ENCODE measurements at places on chromosomes 13 and 19.

DNA sequence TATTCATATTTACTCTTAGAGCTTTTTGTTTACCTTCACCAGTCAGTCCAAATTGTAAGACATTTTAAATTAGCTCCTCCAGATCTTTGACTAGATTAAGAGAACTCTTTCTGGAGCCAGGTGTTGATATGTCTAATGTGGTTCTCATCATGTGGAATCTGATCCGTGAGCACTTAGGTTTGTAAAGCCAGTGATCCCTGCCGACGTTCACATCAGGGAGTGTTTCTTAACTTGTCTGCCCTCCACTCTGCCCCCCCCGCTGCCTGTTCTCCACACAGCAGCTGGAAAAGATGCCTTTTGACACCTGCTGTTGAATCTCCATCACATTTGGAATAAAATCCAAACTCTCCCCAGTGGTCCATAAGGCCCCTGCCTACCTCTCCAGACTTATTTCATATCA lies 17.7 kb downstream of the METTL21C start:
- no peaks in the 10 kb centered on the region for H3K27me3 ChIP-seq
- peaks cover 13% of the 10 kb centered on the region for H3K36me3 ChIP-seq
- H3K4me3 ChIP-seq = no peak overlapping the region
- DNase-seq = no peak
- H3K27ac ChIP-seq = no peak overlapping the region

DNA sequence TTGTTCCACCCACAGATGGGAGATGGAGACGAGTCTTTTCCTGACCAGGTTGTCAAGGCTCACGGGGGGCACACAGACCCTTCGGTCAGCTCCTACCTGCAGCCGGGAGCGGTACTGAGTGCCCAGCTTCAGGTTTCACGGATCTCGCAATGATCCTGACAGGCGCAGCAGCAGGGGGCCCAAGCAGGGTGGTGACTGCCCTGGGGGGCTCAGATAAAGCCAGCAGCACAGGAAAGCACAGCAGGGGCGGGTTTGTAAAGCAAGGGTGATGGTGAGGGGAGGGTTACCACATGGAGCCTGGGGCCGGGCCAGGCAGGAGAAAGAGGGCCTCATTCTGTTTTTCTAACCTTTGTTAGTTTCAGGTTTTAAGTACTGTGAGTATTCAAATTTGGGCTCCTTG lies 41.7 kb upstream of the ATP11A start:
- DNase-seq = no peak
- no peak overlapping the region for H3K4me3 ChIP-seq
- H3K36me3 ChIP-seq = no peaks in the 10 kb centered on the region

DNA sequence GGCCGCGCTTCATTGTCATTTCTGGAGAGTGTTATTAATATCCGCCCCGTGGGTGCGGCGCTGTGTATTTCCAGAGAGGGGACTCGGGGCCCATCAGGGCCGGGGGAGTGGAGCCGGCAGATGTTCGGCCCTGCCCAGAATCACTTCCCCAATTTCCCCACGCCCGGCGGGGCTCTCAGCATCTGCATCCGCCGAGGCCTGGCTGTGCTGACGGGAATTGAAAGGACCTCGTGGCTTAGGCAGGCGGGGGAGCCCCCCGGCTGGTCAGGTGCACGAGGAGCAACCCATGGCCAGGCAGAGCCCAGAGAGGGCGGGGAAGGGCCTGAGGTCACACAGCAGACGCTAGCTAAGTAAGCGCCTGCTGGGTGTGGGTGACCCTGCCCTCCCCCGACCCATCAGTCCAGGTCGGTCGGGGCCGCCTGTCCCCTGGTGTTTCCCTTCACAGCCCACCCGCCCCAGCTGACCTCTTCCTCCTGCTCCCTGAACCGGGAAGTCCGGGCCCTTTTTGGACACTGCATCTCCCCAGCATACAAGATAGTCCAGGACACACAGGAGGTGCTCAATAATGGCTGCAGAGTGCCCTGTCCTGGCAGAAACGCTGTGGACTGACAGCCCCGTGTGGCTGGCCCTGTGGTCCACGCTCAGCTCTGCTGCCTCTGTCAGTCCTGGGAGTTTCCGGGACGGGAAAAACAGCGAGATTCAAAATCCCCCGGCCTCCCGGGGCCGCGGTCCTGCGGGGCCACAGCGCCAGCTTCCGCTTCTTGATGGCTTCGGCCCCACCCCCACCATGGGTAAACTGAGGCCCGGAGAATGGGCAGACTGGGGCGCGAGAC lies 22.1 kb downstream of the ARID3A start:
- H3K4me1 ChIP-seq = no peaks in the 10 kb centered on the region
- H3K27me3 ChIP-seq = no peaks in the 10 kb centered on the region
- no peak overlapping the region for H3K27ac ChIP-seq
- DNase-seq = peak; percentile 81
- no peak overlapping the region for H3K4me3 ChIP-seq

- peak within 1 kb of the TSS; percentile 87 for H3K27ac ChIP-seq
- peak within 1 kb of the TSS; percentile 95 for H3K4me3 ChIP-seq
- no peaks in the 10 kb centered on the region for H3K27me3 ChIP-seq
Measured at GRCh38 chr19:50025794-50026549, at the start of gene ZNF473. Gene ZNF473 (plus strand): TSS chr19:50026005. CDS start chr19:50031083, 5,078 bp downstream.

- H3K36me3 ChIP-seq = no peaks in the 10 kb centered on the region
- H3K27ac ChIP-seq = no peak overlapping the region
- no peaks in the 10 kb centered on the region for H3K27me3 ChIP-seq
- no peak overlapping the region for H3K4me3 ChIP-seq
- H3K4me1 ChIP-seq = no peaks in the 10 kb centered on the region
Measured at GRCh38 chr13:98606296-98606695, 29.4 kb upstream of the STK24 start.

DNA sequence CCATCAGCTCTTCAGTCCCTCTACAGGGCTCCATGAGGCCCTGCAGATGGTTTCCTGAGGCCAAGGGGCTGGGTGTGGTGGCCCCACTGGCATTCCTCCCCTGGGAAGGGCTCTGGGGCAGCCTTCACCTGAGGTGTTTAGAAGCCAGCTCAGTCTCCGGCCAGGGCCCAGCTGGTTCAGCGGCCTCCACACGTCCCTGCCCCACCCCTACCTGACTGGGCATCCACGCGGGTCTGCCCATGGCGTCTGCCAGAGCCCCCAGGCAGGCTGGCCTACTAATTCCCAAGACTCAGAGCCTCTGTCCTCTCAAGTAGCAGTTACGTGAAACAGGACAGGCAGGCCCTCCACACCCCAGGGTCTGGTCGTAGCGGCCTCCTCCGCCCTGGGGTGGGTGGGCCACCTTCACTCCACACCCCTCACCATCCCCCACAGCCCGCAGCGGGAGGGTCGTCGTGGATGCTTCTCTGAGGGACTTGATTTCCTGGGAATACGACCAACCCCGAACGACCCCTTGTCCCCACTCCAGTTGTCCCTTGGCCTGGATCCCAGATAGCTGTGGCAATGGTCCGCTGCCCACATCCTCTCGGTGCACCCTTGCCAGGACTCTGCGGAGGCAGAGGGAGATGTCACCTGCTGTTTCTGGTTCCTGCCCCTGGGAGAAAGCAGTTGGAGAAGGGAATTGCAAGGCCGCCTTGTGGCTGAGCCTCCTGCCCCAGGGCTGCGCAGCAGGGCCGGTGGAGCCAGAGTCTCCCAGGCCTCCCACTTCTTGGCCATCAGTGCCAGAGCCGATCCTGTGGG lies 24.3 kb downstream of the CAPN12 start:
- no peak overlapping the region for H3K4me3 ChIP-seq
- H3K4me1 ChIP-seq = peaks cover 4% of the 10 kb centered on the region
- H3K27ac ChIP-seq = peak overlapping the region; percentile 76

GRCh38 chr19:33875071-33875470 lies 78.4 kb downstream of the KCTD15 start:
- no peaks in the 10 kb centered on the region for H3K36me3 ChIP-seq
- no peak overlapping the region for H3K27ac ChIP-seq
- H3K4me3 ChIP-seq = no peak overlapping the region
- H3K4me1 ChIP-seq = no peaks in the 10 kb centered on the region

GRCh38 chr13:44879452-44880058 lies 109.7 kb downstream of the NUFIP1 start:
- H3K4me3 ChIP-seq = no peak overlapping the region
- no peaks in the 10 kb centered on the region for H3K36me3 ChIP-seq
- H3K4me1 ChIP-seq = no peaks in the 10 kb centered on the region
- H3K27ac ChIP-seq = no peak overlapping the region

- no peaks in the 10 kb centered on the region for H3K27me3 ChIP-seq
- H3K36me3 ChIP-seq = no peaks in the 10 kb centered on the region
- H3K4me1 ChIP-seq = no peaks in the 10 kb centered on the region
- H3K4me3 ChIP-seq = no peak overlapping the region
- DNase-seq = no peak
- no peak overlapping the region for H3K27ac ChIP-seq
Measured at GRCh38 chr19:49282184-49282583, 42.8 kb downstream of the SLC6A16 start.

GRCh38 chr13:44271473-44271872 lies 102.2 kb upstream of the SERP2 start:
- H3K27me3 ChIP-seq = no peaks in the 10 kb centered on the region
- H3K27ac ChIP-seq = peak overlapping the region; percentile 92
- DNase-seq = no peak
- peaks cover 9% of the 10 kb centered on the region for H3K4me1 ChIP-seq
- H3K4me3 ChIP-seq = no peak overlapping the region

GRCh38 chr19:17037966-17038500 lies 11.4 kb upstream of the CPAMD8 start:
- no peaks in the 10 kb centered on the region for H3K27me3 ChIP-seq
- H3K4me1 ChIP-seq = no peaks in the 10 kb centered on the region
- no peak for DNase-seq
- no peak overlapping the region for H3K4me3 ChIP-seq
- no peaks in the 10 kb centered on the region for H3K36me3 ChIP-seq

- peak overlapping the region; percentile 99 for H3K27ac ChIP-seq
- peak overlapping the region; percentile 46 for H3K4me3 ChIP-seq
- DNase-seq = peak; percentile 96
- peaks cover 88% of the 10 kb centered on the region for H3K4me1 ChIP-seq
Measured at GRCh38 chr19:15248648-15249527, 16.6 kb upstream of the EPHX3 start.

- H3K36me3 ChIP-seq = no peaks in the 10 kb centered on the region
- H3K27ac ChIP-seq = no peak overlapping the region
- H3K4me1 ChIP-seq = peaks cover 4% of the 10 kb centered on the region
- DNase-seq = peak; percentile 84
- H3K4me3 ChIP-seq = peak overlapping the region; percentile 48
Measured at GRCh38 chr19:21474671-21475181, 30.7 kb upstream of the ZNF429 start.

DNA sequence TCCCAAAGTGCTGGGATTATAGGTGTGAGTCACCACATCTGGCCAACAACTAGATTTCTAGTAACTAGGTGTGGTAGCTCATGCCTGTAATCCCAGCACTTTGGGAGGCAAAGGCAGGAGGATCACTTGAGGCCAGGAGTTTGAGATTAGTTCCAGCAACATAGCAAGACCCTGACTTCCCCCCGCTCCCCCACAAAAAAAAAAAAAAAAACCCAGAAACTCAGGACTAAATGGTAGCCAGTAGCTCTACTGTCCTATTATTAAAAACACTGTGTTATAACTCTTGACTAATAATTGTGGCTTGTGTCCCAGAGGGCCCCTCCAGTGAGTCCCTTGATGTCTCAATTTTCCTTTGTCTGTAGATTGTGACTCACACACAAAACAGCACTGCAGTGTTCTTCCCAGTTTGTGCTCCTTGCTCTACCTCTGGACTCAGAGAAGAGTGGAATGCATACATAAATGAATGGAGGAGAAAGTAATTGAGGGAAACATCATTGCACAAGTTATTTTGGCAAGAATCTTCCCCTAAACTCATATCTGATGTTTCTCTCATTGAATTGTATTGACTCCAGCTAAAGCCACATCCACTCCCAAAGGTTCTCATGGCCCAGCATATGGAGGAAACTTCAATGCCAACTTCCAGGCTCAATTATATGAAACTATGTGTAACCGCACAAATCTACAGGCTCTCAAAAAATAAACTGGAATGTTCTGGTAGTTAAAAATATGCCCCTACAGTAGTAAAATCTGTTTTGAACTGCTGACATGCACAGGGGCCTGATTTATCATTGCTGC lies 8.8 kb downstream of the TPT1 start:
- H3K4me3 ChIP-seq = no peak overlapping the region
- H3K4me1 ChIP-seq = peaks cover 59% of the 10 kb centered on the region
- H3K27ac ChIP-seq = peak overlapping the region; percentile 53
- no peak for DNase-seq
- H3K36me3 ChIP-seq = peaks cover 17% of the 10 kb centered on the region
- H3K27me3 ChIP-seq = no peaks in the 10 kb centered on the region

- no peaks in the 10 kb centered on the region for H3K27me3 ChIP-seq
- peaks cover 24% of the 10 kb centered on the region for H3K36me3 ChIP-seq
- peak overlapping the region; percentile 93 for H3K27ac ChIP-seq
Measured at GRCh38 chr19:7533281-7533885, 2.1 kb upstream of the PNPLA6 start.

DNA sequence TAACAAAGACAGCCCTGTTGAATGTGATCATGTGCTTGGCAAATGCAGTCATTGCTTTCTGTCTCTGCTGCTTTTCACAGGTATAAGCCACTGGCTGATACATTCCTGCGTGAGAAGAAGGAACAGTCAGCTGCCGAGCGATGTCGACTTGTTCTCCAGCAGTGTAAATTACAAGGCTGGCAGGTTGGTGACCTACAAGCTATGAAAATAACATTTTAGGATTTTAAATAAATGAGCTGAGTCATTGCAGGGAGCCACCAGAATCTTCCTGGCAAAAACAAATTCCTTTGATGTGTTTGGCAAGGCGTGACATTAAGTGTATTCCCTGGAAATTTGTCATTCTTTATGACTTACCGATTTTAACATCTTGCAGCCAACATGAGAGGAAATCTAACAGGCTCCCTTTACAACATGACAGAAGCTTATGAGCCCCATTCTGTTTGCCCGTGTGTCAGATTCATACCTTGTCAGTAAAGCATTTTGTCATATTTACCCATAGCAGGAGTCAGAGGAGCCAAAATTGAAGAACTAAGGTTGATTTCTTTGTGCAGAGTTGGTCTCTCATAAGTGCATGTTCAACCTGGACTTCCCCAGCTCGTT lies 471.4 kb downstream of the MYO16 start:
- no peaks in the 10 kb centered on the region for H3K4me1 ChIP-seq
- H3K27ac ChIP-seq = no peak overlapping the region
- no peaks in the 10 kb centered on the region for H3K27me3 ChIP-seq
- H3K36me3 ChIP-seq = no peaks in the 10 kb centered on the region
- no peak for DNase-seq
- H3K4me3 ChIP-seq = no peak overlapping the region

GRCh38 chr19:2984215-2984528 lies 6.8 kb downstream of the TLE6 start:
- peak overlapping the region; percentile 46 for H3K4me3 ChIP-seq
- no peaks in the 10 kb centered on the region for H3K27me3 ChIP-seq
- peak overlapping the region; percentile 96 for H3K27ac ChIP-seq
- H3K4me1 ChIP-seq = peaks cover 15% of the 10 kb centered on the region

GRCh38 chr13:29849071-29849631 lies 1.3 kb downstream of the UBL3 start:
- H3K27ac ChIP-seq = peak overlapping the region; percentile 97
- no peaks in the 10 kb centered on the region for H3K36me3 ChIP-seq
- peak; percentile 67 for DNase-seq

GRCh38 chr13:42497798-42498197 lies 76.2 kb upstream of the TNFSF11 start:
- H3K36me3 ChIP-seq = no peaks in the 10 kb centered on the region
- H3K27ac ChIP-seq = no peak overlapping the region
- H3K4me3 ChIP-seq = no peak overlapping the region
- H3K4me1 ChIP-seq = no peaks in the 10 kb centered on the region
- no peak for DNase-seq
